ENCODE measurements at places on chromosomes 5 and 9.

GRCh38 chr5:143105216-143105905 lies 298.1 kb downstream of the NR3C1 start:
- DNase-seq: no peak

DNA sequence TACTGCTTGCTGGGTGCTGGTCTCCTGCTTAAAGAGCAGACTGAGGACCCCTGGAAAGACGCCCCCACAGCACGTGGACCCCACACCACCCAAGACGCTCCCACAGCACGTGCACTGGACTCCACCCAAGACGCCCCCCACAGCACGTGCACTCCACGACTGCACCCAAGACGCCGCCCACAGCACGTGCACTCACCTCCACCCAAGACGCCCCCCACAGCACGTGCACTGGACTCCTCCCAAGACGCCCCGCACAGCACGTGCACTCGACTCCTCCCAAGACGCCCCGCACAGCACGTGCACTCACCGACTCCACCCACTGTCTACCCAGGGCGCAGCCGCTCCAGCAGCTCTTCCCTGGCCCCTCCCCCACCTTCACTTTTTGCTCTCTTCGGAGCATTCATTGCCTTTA lies 50.5 kb downstream of the EHMT1 start:
- DNase-seq: no peak

DNA sequence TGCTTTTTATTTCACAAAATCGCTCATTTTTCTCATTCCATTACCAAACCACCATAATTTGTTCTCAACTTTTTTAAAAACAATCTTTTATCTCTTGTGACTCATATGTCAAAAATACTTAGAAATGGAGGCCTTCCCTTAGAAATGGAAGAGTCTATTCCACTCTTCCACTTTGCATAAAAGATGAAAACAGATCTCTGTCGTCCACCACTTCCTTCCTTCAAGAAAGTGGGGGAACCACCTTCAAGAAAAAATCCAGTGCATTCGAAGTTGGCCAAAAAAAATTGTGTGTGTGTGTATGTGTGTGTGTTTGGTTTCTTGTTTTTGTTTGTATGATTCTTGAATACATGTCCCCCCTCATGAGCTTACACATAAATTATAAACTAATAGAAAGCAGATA lies 628.8 kb upstream of the DMAC1 start:
- no peak for DNase-seq

GRCh38 chr5:54455413-54456157 lies at the start of gene HSPB3:
Gene HSPB3 (plus strand): TSS chr5:54455699. CDS start chr5:54455790, 91 bp downstream.
- DNase-seq: no peak

DNA sequence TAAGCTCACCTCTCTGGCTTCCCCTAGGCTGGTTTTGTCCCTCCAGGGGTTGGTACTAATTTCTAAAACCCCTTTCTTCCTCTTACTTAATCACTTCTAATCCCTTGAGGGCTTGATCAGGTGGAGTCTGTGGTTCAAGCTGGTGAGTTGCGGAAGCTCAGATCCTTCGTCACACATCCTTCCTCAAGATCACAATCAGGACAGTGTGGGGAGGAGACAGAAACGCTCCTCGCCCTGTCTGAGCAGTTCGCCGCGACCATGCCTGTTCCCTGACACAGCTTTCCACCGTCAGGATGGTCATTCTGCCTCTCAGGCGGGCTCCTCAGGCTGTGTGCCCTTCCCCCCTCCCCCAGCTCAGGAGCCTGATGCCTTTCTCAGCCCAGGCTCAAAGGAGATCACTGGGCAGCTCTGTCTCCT lies 24.3 kb downstream of the CPLX2 start:
- no peak for DNase-seq

DNA sequence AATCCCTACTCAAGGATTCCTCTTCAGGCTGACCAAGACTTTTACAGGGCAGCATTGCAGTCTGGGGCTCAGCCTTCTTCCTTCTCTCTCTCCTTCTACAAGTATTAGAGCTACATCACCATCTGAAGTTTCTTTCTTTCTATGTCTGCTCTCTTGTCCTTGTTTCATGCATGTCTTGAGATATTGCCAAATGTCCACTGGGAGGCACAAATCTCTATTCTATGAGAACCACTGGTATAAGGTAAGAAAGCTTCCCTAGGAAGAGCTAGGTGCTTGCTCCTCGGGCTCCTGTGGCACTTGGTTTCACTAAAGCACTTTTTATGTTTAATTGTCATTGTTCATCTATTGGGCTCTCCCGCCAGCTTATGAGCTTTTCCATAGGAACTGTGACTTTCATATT lies 289.2 kb upstream of the PCSK5 start:
- DNase-seq: no peak

DNA sequence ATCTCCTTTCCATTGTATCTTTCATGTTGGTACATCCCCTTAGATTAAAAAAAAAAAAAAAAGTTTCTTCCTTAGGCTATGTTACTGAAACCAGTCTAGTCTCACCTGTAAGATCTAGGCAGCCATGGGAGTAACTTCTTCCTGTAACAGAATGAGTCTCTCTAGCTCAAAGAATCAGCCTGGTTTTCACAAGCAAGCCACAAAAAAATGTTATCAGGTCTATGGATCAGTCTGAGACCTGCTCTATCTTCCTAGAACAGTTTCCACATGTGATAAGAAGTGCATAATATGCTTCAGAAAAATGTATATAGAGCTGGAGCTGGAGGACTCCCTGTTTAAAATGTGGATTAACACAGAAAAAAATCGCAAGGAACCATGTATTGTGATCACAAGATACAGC lies 53.8 kb downstream of the ARRDC3 start:
- DNase-seq: no peak

DNA sequence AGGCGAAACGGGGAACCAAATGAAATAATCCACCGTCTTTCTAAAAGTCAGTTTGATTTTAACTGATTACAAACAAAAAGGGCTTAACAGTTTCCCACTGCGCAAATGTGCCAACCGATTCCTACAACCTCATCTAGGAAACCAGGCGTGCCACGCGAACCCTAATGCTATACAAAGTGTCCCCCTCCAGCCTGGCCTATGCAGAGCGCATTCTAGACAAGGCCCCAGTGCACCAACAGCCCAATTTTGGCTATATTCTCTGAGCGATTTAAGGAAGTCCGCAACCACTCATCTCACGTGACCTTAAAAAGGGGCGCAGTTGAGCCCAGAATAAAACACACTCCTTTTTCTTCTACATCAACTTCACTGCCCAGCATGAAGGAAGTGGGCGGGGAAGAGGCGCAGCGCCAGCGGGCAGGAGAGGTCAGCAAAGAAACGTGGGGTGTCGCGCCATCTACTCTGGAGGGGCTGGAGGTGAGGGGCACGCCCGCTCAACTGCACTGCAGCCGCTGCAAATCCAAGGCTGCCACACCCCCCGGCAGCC lies 779 bp downstream of the FAM13B start:
- DNase-seq: peak; percentile 45

- no peak for DNase-seq
These were observed 31.2 kb upstream of the TARS1 start for GRCh38 chr5:33409435-33410170.

DNA sequence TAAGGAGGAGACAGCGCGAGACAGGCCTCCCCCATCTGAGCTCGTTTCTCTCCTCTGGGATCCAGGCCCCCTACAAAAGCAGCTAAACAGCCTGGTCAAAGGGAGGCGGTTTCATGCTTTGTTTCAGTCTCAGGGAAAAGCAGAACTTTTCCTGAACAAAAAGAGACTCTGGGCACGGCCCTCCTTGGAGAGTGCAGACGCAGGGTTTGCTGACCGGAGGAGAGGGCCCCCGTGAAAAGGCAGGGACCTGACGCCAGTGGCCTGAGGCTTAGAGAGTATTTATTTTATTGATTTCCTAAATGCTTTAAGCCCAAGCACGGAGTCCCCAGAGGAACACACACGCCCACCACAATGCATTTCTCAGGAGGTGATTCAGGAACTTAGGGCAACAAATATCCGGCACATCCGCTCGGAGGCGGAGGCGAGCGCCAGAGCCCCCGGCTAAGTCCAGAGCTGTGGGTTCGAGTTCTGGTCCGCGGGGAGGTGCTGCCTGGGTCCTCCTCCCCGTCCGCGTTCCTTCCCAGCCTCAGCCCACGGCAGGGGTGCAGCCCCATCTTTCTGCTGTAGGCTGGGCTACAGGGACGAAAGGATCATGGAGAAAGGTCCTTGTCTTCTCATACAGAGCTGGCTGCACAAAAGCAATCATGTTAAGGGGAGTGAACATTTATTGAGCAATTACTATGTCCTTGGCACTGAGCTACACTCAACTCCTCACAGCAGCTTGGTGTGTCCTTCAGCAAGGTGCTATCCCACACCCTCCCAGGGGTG lies 40.0 kb downstream of the PTGES start:
- DNase-seq: peak; percentile 14

Measured in T1000 (cell line).